Activated CD4-positive, CD25-positive, alpha-beta regulatory T cell (primary cell): ENCODE measurements at places on chromosomes 5 and 9.

DNA sequence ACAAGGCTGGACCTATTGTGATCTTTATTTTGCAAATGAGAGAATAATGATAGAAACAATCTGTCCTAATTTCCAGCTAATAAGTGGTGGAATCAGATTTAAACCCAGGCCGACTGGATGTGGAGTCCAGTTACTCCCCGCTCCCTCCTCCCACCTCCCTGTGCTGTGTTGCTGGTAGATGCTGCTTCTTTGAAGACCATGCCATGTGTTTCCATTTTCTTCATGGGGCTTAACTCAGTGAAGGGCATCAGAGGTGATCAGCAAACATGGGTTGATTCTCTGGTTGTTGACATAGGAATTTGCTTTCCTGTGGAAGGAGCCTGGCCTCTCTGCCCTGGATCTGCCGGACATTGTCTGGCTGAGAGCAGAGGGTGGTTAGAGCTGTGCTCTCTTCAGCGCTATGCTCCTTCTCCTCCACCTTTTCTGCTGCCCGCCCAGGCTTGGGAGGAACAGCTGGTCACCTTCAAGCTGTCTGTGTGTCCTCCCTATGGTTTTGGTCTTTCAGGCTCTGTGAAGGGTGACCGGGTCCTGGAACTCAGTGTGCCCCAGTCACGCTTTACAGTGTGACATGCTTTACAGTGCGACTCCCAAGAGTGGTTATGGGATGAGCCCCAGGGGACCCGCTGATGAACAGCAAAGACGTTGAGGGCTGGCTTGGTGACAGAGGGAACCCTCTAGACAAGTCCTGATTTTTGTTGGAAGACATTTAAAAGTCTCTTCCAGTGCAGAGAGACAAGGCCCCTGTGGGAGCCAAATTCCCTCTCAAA is 68.4 kb upstream of the RPS23 start:
- DNase-seq = no peak

GRCh38 chr5:14880688-14881087 is 9.1 kb upstream of the ANKH start:
- DNase-seq = no peak

GRCh38 chr5:16554110-16554509 is 62.7 kb downstream of the RETREG1 start:
- no peak for DNase-seq

GRCh38 chr5:116475338-116475737 is 99.3 kb downstream of the SEMA6A start:
- no peak for DNase-seq

DNA sequence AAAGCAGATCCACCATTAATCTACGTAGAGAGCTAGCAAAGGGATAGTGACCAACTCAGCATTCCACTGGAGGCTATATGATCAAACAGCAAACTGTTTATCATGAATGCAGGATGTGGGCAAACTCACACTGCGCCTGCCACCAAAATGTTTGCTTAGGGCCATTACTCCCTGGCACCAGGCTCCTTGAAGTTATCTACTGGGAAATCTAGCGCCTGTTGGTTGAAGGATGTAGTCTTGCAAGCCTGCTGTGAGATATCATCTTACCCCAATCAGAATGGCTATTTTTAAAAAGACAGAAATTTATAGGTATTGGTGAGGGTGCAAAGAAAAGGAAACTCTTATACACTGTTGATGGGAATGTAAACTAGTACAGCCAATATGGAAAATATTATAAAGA is 332.5 kb upstream of the RPS23 start:
- no peak for DNase-seq

GRCh38 chr5:59799668-59800346 is 93.7 kb downstream of the PDE4D start:
- no peak for DNase-seq

- no peak for DNase-seq
These were observed 587 bp downstream of the MIER3 start for GRCh38 chr5:56951126-56951945.

- no peak for DNase-seq
These were observed 153.9 kb downstream of the PCSK5 start for GRCh38 chr9:76044266-76044819.

DNA sequence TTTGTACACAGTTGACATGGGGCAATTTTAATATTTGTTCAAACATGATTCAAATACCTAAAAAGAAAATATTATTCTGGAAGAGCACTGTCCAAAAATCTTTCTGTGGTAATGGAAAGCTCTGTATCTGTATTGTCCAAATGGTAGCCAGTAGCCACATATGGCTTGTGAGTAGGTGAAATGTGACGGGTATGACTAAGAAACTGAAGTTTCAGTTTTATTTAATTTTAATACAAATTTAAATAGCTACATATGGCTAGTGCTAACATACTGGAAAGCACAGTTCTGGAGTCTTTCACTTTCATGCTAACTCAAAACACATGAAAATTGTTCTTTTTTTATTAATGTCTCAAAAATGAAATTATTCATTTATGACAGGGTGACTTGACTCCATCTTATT is 132.6 kb downstream of the PLK2 start:
- no peak for DNase-seq

DNA sequence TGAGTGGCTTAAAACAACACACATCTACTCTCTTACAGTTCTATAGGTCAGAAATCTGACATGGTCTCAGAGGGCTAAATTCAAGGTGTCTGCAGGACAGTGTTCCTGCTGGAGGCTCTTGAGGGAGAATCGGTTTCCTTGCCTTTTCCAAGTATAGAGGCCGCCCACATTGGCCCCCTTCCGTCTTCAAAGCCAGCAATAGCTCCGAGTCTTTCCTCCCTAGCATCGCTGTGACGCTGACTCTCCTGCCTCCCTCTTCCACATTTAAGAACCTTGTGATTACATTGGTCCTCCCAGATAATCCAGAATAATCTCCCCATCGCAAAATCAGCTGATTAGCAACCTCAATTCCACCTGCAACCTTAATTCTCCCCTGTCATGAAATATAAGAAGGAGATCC is 81.3 kb upstream of the IER5L start:
- no peak for DNase-seq

DNA sequence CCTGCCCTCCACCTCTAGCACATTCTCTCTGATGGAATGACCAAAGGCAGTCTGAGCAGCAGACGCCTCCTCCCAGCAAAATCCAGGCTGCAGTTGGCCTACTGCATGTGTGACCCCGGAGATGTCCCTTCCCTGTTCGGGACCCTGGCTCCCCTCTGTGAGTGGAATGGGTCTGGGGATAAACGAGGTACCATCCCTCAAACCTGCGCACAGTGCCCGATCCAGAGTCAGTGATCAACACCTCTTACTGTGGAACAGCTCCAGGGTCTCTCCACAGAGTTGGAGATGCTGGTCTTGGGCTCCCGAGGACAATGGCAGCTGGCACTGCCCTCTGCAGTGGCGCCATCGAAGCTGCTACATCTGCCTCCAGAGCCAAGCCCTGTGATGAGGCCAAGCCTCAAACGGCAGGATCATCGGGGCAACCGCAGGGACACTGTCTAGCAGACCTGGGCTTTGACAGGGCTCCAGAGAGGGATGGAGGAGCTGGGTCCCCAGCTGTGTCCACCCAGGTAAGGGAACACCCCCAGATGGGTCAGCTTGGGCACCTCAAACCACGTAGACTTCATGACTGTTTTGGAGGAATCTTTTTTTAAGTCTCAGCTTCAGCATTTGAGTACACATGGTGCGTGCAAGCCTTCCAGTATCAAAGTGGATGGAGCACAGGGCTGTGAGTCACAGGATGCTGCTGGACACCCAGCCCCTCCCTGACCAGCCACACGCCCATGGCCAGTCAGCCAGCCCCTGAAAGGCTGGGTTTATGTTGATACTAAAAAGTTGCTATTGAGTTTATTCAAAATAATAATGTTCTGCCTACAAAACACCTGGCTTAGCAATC is 13.0 kb downstream of the MED10 start:
- DNase-seq = no peak

DNA sequence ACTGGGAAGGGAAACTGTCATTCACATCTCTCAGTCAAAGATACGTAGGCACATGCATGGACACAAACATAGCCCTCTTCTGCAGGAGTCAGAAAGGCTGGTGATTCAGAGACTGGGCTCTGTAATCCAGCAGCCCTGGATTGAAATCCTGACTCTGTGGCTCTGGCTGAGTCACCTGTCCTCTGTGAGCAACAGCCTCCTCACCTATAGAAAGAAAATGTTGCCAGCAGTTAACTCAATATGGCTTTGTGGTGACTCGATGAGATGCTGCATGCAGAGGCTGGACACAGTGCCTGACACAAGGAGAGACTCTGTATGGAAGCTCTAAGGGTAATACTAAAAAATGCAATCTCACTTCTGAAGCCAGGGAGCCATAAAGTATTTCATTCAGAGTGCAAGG is 23.9 kb upstream of the CDKN2AIPNL start:
- DNase-seq = no peak

GRCh38 chr5:19140276-19140675 is 847.7 kb downstream of the CDH18 start:
- no peak for DNase-seq

DNA sequence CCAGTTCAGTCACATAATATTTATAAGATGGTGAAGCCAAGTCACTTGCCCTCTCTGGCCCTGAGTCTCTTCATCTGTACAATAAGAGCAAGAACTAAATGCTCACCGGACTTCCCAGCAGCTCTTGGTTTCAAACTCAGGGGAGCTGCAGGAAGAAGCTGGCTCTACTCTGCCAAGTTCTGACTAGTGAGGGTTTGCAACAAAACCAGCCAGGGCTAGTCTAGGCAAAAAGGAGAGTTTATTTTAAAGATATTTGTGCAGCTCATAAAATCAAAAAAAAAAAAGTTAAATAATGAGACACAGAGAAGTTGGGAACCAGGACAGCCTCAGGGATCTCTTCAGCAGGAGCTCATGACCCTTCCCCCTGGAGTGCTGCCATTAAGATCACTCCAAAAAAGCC is 107.3 kb downstream of the DOCK2 start:
- no peak for DNase-seq

GRCh38 chr9:78515108-78515507 is 218.2 kb downstream of the PSAT1 start:
- DNase-seq = no peak

DNA sequence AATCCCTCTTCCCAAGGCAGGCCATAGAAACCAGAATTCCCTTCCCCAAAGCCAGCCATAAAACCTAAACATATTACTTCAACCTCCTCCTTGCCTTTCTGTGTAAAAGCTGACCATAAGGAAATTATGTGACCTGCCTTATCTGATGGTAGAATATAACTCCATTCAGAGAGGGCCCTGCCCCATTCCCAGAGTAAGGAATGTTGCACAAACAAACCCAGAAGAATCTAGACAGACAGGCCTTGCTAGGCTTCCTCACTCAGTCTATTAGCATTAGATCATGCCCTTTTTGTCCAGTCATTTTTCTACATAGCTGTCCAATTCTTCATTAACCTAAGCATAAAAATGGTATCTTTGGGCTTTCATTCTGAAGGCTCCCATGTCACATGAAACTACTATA is 17.8 kb upstream of the IFNB1 start:
- DNase-seq = no peak

- no peak for DNase-seq
These were observed 437 bp upstream of the TRIM41 start for GRCh38 chr5:181222630-181223057.

DNA sequence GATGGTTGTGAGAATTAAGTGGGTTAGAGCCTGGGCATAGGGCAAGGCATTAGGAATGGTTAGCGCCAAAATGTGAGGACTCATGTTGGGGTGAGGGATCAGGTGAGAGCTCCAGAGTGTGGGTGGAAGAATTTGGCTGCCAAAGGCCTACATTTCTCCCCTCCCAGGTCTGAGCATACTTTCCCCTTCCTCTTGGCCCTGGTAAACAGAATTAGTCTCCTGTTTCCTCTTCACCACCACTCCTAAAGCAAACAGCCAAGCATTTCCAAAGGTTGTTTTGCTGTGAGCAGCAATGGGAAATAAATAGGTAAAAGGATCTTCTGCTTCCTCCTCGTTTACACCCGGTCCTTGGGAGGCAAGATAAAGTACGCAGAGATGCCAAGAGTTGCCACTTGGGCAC is 132.5 kb downstream of the ZSWIM6 start:
- DNase-seq = no peak

- no peak for DNase-seq
These were observed 57.2 kb downstream of the COL5A1 start for GRCh38 chr9:134698587-134699342.

DNA sequence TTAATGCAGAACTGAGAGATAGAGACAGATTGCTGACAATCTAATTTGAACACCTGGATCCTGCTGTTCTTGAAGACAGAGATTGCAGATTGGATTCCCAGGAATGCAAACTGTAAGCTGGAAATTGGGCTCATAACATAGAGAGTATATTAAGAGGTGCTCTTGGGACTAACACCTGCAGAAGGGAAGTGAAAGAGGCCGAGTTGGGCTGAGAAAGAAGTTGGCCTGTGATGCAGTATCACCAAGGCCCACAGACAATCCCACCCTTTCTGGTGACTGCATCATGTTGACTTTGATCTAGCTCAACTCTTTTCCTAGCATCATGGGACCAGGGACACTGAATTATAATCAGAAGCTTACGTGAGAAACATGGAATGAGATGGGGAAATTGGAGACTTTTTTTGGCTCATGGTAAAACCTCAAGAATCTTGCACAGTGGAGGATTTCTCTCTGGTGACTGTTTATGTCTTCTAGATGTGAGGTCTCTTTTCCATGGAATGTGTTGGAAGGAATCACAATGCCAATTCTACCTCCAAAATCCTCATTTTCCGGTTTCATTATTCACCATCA is 36.5 kb upstream of the NUDT12 start:
- DNase-seq = no peak
